ENCODE measurements at places on chromosomes 7 and 10.

- DNase-seq = no peak
Measured at GRCh38 chr7:90238583-90238982, 6.4 kb upstream of the CFAP69 start.

- DNase-seq = peak; percentile 69
Measured at GRCh38 chr7:127876393-127876792, 154.8 kb downstream of the LRRC4 start.

DNA sequence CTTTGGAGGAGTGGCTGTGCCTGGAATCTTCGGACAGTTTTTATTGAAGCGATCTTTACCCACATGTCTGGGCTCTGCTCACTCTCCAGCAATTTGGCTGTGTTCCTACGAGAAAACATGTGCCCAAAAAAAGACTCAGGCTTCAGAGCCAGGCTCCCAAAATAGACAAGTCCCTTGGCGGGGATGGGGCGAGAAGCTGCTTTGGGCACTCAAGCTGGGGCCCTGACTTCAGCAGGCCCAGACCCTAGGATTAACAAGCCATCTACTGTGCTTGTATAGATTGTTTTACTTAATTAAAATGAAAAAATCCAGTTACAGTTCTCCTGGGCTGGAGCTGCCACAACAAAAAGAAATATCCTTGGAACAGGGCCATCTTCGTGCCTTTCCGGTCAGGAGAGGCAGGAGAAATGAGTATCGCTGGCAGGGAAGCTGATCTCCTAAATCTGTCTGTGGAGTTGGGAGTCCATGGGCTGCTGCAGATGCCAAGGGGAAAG is 51.4 kb upstream of the PDCD4 start:
- DNase-seq = no peak

- no peak for DNase-seq
Measured at GRCh38 chr7:47215640-47216039, 366.3 kb downstream of the TNS3 start.

GRCh38 chr7:158492367-158492764 is 95.3 kb downstream of the PTPRN2 start:
- DNase-seq = no peak

DNA sequence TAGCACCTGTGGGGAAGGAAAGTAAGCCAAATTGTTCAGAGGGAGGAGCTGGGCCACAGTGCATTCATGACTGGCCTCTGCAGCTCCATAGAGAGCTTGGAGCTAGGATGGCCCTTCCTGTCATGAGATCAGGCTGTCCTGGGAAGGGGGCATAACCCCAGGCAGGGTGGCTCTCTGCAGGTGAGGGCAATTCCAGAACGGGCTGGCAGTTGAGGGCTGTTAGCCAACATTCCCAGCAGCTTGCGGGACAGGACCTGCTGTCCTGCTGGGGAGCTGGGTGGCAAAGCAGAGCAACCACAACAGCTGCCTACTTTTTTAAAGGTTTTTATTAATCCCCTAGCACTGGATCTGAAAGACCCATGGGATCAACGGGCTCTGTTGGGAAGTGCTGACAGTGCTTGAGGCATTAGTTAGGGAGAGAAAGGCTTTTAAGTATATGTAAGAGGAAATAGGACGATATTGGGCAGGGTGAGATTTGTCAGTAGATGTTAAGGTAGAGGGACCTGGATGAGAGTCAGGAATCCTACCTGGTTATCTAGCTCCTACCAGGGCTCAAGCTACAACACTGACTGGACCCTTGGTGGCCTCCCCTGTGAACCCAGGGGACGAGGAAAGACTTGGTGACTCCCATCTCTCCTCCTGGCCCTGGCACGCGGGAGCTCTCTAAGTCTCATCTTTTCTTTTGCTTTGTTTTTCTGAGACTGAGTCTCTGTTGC is 77.8 kb downstream of the NAMPT start:
- no peak for DNase-seq

DNA sequence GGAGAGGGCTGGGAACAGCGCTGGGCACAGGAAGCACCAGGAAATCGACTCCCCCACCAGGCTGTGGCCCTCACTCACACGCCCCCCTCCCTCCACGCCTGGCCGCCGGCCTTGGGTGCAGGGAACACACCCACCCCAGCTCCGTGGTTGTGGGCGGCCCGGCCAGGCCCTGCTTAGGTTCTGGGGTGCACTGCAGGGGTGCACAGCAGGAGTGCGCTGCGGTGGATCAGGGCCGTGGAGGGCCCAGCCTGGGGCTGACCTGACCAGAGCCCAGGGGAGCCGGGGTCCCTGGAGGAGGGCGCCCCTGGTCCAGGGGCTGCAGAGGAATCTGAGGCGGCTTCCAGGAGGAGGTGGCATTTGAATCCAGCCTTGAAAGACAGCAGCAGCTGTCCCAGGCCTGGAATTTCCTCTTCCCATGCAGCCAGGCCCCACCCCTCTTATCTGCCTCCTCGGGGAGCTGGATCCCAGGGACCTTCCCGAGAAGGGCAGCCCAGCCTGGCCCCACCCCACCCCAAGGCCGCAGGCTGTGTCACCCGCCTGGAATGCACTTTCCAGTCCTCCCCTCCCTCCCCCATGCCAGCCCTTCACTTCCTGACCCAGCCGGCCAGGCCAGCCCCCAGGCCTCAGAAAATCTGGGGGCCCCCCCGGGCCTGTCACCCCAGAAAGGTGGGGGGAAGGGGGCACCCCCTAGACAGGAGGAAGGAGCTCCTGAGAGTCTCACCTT is 18.4 kb upstream of the PDGFA start:
- DNase-seq = peak; percentile 38

- DNase-seq = no peak
Measured at GRCh38 chr10:79258894-79259293, 88.4 kb upstream of the PPIF start.

DNA sequence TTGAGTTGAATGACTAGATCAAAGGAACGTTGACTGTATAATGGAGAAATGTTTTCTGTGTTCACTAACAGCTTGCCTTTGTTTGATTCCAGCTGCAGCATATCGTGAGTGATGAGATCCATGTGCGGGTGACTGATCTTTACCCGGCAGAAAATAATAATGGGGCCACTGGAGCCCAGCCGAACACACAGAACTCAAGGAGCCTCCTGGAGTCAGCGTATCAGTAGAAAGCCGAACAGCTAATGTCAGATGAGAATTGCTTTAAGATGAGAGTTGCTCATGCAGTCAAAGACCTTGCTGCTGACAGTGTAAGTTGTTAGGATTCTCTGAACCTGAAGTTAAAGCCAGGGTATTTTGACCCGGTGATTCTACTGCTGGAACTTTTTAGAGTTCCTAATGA is 34.3 kb upstream of the MTPAP start:
- DNase-seq = peak; percentile 22

GRCh38 chr10:3801558-3802192 is 16.7 kb upstream of the KLF6 start:
- no peak for DNase-seq

- no peak for DNase-seq
Measured at GRCh38 chr10:13311177-13311575, 11.3 kb upstream of the PHYH start.

- DNase-seq = no peak
Measured at GRCh38 chr7:70630818-70631457, 501.0 kb upstream of the GALNT17 start.

- no peak for DNase-seq
Measured at GRCh38 chr10:70515035-70515667, 36.6 kb downstream of the PALD1 start.

- DNase-seq = peak; percentile 29
Measured at GRCh38 chr7:105678811-105679495, 97.7 kb upstream of the EFCAB10 start.

GRCh38 chr10:3681642-3682554 is 103.1 kb downstream of the KLF6 start:
- DNase-seq = peak; percentile 36

GRCh38 chr7:107563081-107563774 is 492 bp downstream of the COG5 start:
- DNase-seq = peak; percentile 9

DNA sequence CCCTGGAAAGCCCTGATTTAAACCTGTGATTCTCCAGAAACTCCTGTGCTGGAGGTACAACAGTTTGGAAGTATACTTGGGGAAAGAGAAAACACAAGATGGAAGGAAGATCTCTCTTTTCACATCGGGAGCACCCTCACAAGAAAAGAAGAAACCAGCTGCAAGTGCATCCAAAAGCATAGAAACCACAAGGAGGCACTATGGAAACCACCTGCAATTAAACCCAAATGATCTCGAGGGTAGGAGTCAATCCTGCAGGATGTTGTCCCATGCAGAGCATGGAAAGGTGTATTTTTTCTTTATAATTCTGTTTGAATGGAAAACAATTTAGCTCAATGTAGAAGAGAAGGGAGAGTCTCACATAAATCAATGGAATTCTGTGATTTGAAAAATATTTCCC is 210.5 kb downstream of the TWIST1 start:
- DNase-seq = peak; percentile 15

GRCh38 chr7:131219312-131220041 is 108.2 kb upstream of the MKLN1 start:
- DNase-seq = no peak

GRCh38 chr7:43490016-43490415 is 92.9 kb upstream of the STK17A start:
- no peak for DNase-seq

DNA sequence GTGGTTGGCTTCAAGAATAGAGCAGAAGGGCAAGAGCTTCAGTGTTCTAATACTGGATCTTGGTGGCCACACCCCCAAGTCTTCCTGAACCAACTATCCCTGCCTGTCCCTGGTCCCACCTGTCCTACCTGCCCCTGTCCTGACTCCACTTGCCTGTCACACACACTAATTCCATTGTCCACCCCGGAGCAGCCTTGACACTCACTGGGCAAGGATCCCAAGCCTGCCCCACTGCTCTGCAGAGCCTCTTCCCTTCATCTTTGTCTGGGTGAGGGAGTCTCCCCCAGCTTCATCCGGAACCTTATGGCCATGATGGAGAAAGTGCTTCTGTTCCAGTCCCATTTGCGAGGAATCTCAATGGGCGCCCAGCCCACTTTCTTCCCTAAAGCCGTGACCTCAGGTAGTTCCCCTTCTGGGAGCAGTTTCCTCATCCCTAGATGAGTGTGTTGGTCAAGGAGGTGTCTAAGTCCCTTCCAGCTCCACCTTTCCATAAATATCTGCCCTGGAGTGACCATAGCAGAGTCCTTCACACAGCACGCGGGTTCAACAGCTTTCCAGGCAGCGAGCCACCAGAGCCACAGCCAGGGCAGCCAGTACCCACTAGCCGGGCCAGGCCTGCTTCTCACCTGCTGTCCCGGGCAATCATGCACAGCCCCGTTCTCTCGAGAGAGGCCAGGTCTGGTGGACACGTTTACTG is 61.5 kb downstream of the VIPR2 start:
- no peak for DNase-seq

DNA sequence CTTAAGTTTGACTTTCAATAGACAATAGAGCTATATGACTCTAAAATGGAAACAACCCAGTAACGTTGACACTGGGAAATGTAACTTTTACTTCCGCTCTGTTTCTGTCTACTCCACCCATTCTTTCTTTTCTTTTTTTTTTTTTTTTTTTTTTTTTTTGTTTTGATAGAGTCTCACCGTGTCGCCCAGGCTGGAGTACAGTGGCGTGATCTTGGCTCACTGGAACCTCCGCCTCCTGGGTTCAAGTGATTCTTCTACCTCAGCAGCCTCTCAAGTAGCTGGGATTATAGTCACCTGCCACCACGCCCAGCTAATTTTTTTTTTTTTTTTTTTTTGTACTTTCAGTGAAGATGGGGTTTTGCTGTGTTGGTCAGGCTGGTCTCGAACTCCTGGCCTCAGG is 13.9 kb downstream of the PRSS2 start:
- no peak for DNase-seq

GRCh38 chr7:20141666-20142065 is 75.5 kb downstream of the MACC1 start:
- peak; percentile 22 for DNase-seq

DNA sequence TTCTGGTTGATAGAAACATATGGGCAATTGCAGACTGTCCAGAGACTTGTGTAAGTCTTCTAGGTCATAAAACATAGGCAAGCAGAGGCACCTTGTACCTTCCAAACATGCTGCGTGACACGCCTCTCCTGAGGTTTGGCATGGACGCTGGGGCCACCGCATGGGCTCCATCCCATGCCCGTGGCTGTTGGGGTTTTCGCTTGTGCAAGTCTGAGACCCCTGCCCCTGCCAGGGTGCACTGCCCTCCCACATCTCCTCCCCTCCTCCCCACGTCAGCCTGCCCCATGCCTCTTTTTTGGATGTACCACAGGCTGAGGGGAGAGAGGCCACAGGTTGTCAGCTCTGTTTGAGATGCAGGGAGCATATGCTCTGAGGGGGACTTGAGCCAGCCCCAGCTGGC is 19.0 kb downstream of the EIF3B start:
- DNase-seq = no peak

DNA sequence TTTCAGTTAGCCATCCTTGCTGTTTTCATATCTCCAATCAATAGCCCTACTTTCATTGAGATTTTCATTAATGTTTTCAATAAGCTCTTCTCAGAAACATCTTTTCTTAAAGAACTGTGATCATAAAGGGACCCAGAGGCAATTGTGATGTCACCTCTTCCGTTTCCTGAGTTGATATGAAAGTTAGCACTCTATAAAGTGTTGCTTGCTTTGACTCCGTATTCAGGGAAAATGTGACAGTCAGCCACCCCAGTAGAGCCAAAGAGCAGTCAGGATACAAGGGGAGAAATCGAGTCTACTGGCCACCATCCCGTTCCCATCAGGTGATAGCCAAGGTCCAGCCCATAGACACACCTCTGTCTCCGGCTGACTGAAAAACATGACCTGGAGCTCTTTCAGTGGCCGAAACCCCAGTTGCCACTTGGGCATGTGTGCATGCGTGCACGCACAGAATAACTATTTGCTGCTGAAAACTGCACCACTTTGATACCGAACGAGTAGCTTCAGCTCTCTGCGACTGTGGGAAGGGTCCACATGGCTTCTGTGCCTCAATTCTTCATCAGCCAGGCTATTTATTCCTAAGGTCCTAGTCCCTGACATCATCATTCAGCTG is 291.4 kb downstream of the USP6NL start:
- DNase-seq = no peak

- peak; percentile 17 for DNase-seq
Measured at GRCh38 chr10:6647811-6648526, 67.9 kb upstream of the PRKCQ start.

DNA sequence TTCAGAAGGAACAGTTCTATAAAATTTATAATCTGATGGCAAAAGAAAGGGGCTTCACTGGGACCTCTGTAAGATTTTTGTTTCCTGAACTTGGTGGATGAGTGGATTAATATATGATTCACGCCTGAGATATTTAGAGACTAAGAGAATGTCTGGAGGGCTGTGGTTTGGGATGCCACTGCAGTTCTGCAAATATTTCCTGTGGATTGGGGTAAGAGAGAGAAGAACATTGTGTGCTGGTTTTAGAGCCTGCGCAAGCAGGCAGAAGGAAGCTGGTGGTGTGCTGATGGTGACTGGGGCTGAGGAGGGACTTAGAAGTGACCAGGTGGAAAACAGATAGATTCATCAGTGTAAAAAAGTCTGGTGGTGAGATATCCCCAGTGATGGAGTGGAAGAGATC is 87.0 kb downstream of the SUGCT start:
- DNase-seq = peak; percentile 99
